CD4-positive, alpha-beta T cell treated with Interleukin-4 for 4 hours (primary cell): ENCODE measurements at places on chromosomes 13 and 19.

DNA sequence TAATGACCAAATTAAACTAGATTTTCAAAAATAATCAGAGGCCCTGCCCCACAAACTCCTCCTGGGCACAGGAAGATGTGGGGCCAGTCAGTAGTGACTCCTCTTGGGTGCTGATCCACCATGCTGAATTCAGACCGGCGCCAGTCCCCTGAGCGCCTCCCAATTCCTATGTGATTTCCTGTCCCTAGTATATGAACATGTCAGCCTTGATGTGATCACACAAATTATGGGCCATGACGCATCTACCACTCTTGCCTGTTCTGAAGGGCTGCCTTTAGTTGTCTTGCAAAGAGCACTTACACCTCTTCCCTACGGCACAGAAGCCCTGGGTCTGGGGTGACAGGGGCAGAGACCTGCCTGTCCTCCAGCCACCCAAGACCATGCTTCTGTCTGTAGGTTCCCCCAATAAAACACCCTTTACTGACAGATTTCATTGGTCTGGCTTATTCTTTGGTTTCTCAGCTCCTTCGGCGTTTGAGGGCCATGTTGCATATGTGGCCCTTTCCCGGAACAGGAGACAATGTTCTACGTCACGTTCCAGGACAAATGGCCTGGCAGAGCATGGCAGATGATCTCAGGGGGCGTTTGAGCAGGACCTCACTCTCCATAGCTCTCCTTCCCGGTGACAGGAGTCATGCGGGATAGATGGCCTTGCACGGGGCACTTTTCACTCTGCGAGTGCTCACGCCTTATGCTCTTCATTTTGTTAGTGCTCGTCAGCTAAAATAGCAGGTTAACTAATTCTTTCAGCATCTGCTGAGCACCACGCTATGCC is 5.6 kb upstream of the ATP11A start:
- DNase-seq: no peak

DNA sequence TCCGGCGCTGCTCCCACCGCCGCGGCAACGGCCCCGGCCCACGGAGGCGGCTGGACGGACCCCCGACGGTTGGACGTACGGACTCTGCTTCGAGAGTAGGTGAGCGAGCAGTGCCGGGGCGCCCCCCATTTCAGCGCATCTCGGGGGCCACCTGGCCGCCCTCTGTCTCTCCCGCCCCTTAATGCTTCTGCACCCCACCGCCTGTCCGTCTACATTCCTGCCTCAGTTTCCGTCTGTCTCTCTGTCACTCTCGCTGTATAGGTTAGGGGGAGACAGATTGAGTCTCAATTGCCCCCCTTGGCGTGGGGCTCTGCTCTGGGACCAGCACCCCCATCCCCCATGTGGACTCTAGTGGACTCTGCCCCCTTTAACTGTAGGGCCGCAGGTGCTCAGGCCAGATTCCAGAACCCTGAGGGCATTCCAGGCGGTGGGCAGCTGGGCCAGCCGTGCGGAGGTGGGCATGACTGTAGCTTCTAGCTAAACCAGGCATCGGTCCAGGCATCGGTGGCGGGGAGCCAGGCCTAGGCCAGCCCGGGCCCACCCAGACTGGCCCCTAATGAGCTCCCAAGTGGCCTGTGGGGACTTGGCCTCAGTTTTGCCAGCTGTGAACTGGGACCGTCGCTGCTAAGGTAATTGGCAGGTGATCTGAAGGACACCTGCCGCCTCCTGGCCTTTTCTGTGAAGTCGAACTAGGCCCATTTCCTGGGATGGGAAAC is 373 bp downstream of the TNFAIP8L1 start:
- DNase-seq: no peak

DNA sequence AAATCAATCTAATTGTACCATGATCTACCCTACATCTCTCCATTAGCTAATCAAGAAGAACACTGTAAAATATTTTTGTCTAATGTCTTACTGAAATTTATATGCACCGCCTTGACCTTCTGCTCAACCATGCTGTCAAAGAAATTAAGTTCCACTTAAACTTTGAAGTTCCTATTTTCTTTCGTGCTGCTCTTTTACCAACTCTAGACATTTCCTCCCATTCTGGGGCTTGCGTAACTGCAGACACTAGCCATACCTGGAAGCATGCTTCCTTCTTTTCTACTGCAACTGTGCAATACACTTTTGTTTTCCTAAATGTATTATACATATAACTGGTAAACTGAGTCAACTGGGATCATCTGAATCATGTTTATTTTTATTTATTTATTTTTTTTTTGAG is 8.5 kb upstream of the UBE2L5 start:
- DNase-seq: no peak

DNA sequence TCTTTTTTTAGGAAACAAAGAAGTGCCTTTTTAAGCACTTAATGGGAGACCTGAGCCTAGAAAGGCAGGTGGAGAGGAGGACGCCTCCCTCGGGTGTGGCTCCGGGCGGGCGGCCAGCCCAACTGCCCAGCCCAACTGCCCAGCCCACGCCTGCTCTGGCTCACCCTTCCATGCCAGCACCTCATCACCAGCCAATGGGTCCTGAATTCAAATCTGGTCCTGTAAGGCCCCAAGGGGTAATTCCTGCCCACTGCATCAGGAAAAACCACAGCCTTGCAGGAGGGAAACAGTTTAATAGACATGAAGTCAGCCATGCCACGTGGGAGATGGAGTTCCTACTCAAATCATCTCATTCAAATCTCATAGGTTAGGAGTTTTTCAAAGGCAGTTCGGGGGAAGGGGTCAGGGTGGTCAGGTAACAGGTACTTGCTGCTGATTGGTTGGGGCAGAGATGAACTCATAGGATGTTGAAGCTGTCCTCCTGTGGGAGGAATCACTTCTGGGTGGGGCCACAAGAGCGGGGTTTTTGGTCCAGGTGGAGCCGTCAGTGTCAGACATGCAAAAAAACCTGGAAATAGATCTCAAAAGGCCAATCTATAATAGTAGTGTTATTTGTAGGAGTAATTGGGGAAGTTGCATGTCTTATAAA is 64.9 kb downstream of the HSPH1 start:
- no peak for DNase-seq

GRCh38 chr19:29787281-29787680 is 24.5 kb upstream of the CCNE1 start:
- no peak for DNase-seq

GRCh38 chr19:46732172-46732938 is 13.5 kb upstream of the FKRP start:
- no peak for DNase-seq

- no peak for DNase-seq
Observed at GRCh38 chr19:29614046-29614445, 8.0 kb downstream of the POP4 start.

GRCh38 chr13:80753866-80754265 is 412.9 kb upstream of the SPRY2 start:
- no peak for DNase-seq

DNA sequence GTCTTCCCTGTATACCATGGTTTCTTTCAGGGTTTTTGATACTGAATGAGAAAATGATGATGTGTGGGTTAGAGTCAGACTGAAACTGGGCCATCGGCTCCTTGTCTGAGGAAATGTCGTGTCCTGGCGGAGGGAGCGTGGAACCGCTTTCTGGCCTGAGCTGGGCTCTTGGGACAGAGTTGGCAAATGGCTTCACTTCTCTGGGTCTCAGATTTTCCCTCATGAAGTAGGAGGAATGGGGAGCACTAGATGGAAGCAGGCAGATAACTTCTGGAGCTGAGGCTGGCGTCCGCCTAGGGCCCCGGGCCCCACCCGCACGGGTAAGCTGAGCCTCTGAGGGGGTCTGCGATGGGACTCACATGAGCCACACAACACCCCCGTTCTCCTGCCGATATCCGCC is 133.3 kb upstream of the WASF3 start:
- no peak for DNase-seq

DNA sequence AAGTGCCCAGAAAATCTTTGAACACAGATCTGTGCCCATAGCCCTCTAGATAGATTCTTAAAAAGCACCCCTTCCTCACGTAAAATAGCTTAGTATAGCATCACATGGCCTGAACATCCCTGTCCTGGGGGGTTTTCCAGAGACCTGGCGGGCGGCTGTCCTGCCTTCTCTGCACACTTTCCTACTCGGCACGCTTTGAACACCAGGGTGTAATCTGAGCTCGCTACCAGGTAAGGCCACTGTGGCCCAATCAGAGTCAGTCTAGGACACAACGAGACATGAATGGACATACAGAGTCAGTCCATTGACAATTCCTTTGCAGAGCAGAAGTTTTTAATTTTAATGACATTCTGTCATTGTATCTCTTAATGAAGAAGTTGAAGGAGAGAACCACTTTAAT is 8.1 kb downstream of the CYP2A13 start:
- DNase-seq: no peak

DNA sequence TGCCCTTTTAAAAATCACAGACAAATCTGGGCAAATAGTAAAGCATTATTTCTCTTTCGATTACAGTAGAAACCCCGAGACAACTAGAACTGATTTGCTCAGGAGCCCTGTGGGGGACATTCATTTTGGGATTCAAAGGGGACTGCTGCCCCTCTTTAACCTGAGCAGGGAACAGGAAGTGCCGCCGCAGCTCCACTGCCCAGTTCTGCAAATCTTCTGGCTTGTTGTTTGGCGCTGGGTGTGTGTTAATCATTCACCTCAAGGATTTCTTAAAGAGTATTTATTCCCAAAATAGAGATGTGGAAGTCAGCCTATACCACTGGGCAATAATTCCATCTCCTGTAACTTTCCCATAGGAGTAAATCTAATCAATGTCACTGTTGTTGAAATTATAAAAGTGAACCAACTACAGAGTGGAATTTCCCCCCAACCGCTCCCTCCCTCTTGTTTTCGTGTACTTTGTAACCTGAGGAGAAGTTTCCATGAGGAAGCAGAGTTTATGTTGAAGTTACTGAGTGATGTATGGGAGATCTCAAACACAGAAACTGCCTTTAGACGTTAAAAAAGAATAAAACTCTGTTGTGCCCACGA is 515.8 kb downstream of the KLF12 start:
- no peak for DNase-seq

DNA sequence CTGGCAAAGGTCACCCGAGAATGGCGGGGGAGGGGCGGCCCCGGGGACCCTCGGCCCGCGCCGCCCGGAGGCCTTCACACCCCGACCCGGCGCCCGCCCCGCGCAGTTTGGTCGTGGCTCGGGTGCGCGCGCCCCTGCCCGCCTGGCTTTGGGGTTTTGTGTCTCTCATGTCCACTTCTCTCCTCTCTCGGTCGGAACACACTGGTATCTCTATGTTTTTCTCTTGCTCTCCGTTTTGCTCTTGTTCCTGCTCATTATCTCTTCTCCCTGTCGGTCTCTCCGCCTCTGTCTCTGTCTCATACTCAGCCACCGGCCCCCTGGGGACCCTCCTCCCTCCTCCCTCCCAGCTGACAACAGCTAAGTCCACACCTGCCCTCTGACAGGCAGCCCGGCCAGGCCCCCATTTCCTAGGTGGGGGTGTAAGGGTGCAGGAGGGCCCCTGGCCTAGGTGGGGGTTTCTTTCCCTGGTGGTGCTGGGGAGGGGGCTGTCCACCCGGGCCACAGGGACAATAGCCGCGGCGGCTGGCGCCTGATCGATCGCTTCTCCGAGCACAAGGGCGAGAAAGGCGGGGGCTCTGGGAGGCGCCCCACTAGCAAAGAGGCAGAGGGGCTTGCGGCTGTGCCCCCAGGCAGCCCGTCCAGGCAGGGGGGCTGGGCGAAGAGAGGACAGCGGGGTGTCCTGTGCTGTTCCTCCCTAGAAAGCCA is 2.3 kb downstream of the ONECUT3 start:
- DNase-seq: no peak

- no peak for DNase-seq
Observed at GRCh38 chr13:48476686-48477085, 56.2 kb downstream of the RCBTB2 start.

- no peak for DNase-seq
Observed at GRCh38 chr13:76129305-76130000, 493.3 kb downstream of the LMO7 start.
